ENCODE measurements at places on chromosomes 1 and 21. TPM values are rescaled to one million over a fixed set of nuclear protein-coding genes. Genes with fewer than 3 reads are reported as not detected.

Gene RNU1-1
- not detected for total RNA-seq

Gene MATN1
- total RNA-seq: 0.15 TPM

Gene OLIG2
- not detected for total RNA-seq

Gene SPATA45
- total RNA-seq: not detected

Gene CDC14A
- 2.5 TPM for total RNA-seq

Gene MX2
- total RNA-seq: 0.06 TPM

Gene LCE2B
- not detected for total RNA-seq

Gene BMP8A
- total RNA-seq: 0.07 TPM

Gene SDC3
- total RNA-seq: 7.2 TPM

Gene PCP4L1
- total RNA-seq: 0.13 TPM

Gene LRRC53
- not detected for total RNA-seq

Gene S100A16
- 486 TPM for total RNA-seq
